ENCODE measurements at places on chromosomes 3 and 15. TPM values are rescaled to one million over a fixed set of nuclear protein-coding genes. Genes with fewer than 3 reads are reported as not detected.

GRCh38 chr3:70518356-70518755 is 205.9 kb upstream of the MDFIC2 start:
- DNase-seq = no peak

DNA sequence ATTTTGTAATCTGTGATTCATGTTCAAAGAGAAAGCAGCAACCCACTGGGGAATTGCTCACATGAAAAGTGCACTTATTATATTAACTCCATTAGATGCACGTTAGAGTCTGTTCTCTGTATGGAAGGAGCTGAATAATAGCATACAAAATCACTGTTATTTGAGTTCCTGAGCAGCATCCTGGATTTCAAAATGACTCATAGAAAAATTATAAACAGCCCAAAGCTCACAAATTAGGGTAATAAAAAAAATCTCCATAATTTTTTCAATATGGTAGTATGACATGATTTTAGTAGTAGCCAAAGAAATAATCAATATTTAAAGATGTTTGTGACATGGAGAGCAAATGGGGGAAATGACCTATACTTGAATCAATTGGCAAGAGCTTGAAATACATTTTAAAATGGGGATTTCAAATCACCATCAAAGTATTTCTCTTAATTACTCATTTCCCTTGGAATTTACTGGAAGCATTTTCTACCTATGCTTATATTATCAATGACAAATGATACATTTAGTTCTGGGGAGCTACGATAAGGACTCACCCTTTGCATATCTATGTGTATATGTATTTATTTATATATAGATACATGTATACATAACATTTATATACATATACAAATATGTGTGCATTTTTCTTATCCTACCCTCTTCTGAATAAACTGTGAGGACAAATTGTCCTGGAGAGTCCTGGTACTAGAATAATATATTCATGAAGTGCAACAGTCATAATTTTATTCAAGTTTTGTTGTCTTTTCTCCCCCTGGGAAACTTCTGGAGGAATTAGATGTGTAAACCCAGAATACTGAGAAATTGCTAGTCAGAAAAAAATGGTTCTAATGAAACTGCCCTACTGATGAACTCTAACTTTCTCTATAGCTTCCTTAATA is 116.3 kb downstream of the RPL22L1 start:
- DNase-seq = no peak

GAP43 gene
- total RNA-seq = 0.14 TPM

PLSCR4 gene
- total RNA-seq = 0.11 TPM
